ENCODE measurements at places on chromosomes 2 and 18. TPM values are rescaled to one million over a fixed set of nuclear protein-coding genes. Genes with fewer than 3 reads are reported as not detected.

The ANKRD30BL gene
- not detected for total RNA-seq

The DIPK1C gene
- total RNA-seq = not detected

The TMEM131 gene
- 38.2 TPM for total RNA-seq

The XIRP2 gene
- total RNA-seq = not detected

The TPGS2 gene
- total RNA-seq = 124 TPM

The SKOR2 gene
- not detected for total RNA-seq

The EVX2 gene
- not detected for total RNA-seq

The DCTN1 gene
- total RNA-seq = 191 TPM

The MC5R gene
- total RNA-seq = not detected

The LCLAT1 gene
- total RNA-seq = 21.7 TPM

The OSR1 gene
- total RNA-seq = 11.6 TPM

The RUFY4 gene
- total RNA-seq = not detected

The YWHAQ gene
- 274 TPM for total RNA-seq

The GCG gene
- total RNA-seq = not detected

The CAVIN2 gene
- 26.8 TPM for total RNA-seq

The ACVR1C gene
- 1.2 TPM for total RNA-seq

The MGAT4A gene
- 0.86 TPM for total RNA-seq

The SLC23A3 gene
- 8.1 TPM for total RNA-seq
